ENCODE measurements at places on chromosomes 11 and 22. TPM values are rescaled to one million over a fixed set of nuclear protein-coding genes. Genes with fewer than 3 reads are reported as not detected.

- no peak for DNase-seq
These were observed 47.8 kb downstream of the TEAD1 start for GRCh38 chr11:12721816-12722604.

CCDC73 gene
- total RNA-seq: not detected

NLRP14 gene
- under 0.01 TPM for total RNA-seq

FUT4 gene
- total RNA-seq: 5.6 TPM

DNA sequence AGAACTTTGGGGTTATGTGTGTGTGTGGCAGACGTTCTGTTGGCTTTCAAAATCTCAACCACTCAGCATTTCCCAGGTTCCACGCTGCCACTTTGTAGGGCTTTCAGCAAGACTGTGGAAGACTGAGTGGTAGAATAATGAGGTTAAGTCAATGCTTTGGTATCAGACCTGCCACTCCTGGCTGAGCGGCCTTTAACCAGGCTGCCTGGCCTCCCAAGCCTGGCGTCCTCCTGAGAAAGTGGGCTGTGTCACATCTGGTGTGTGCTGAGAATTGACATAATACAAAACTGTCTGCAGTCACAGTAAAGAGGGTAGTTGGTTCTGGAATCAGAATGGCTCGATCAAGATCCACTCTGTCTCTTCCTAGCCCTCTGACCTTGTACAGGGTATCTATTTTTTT, 126.5 kb downstream of the DBX1 start:
- no peak for DNase-seq

HDHD5 gene
- total RNA-seq: 31.8 TPM

Data from osteoblast (primary cell).